ENCODE measurements at places on chromosomes 3 and 15.

DNA sequence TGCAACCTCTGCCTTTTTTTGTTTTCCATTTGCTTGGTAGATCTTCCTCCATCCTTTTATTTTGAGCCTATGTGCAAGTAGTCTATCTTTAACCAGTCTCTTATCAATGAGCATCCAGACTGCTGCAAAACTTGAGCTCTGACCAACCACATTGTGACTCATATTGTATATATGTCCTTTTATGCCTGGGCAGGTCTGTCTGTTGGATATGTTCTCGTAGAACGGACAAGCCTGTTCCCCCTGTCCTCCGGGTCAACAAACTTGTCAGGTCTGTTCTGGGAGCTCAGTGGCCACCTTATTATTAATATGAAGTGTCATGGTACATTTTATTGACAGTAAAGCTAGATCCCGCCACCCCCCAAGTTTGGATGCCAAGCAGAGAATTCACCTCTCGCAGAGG, 252.9 kb upstream of the ST8SIA2 start:
- no peak for DNase-seq

DNA sequence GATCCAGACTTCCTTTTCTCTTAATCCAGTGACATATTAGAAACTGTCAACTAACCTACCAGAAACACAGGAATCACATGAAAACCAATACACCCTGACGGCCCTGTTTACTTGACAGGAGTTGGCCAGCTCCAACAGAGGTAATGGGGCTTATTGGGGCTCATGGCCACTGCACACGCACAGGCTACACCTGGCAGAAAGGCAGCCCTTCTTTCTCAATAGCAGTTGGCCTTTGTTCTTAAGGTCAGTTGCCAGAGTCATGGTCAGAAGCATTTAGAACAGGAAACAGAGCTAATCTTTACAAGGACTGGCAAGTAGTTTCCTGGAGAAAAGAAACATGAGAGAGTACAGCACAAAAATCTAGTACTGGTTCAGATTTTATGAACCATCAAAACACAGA, 181.8 kb downstream of the MAGI1 start:
- DNase-seq = no peak

- no peak for DNase-seq
Observed at GRCh38 chr15:33154351-33155166, 40.0 kb downstream of the FMN1 start.

DNA sequence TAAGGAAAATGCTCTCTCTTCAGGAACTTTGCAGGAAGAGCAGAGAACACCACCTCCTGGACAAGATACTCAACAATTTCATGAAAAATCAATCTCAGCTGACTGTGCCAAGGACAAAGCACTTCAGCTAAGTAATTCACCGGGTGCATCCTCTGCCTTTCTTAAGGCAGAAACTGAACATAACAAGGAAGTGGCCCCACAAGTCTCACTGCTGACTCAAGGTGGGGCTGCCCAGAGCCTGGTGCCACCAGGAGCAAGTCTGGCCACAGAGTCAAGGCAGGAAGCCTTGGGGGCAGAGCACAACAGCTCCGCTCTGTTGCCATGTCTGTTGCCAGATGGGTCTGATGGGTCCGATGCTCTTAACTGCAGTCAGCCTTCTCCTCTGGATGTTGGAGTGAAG, 200.5 kb downstream of the AKAP13 start:
- peak; percentile 76 for DNase-seq

GRCh38 chr3:129035360-129036221, 25.0 kb upstream of the GP9 start:
- no peak for DNase-seq

DNA sequence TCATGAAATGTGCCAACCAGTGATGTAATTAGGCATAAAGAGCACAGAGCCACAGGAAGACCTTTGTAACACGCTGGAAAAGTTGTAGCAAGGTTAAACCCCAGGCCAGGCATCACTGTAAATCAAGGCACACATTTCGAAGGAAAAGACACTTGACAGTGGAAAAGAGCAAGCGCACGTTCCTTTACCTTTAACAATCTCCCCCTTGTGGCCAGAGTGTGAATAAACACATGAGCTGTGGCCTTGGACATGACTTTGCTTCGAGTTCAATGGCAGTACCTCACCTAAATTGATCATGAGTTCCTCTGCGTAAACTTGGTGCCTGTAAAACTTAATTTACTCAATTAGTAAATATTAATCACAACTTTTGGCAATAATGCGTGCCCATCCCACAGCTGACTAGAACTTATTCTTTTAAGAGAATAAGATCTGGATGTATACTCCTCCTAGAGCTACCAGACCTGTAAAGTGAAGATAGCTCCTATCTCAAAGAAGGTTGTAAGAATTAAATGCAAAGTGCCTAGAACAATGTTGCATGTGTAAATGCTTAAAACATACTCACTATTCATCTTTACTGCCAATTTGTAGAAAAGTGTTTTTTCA, 757.0 kb upstream of the NECTIN3 start:
- DNase-seq = peak; percentile 73

DNA sequence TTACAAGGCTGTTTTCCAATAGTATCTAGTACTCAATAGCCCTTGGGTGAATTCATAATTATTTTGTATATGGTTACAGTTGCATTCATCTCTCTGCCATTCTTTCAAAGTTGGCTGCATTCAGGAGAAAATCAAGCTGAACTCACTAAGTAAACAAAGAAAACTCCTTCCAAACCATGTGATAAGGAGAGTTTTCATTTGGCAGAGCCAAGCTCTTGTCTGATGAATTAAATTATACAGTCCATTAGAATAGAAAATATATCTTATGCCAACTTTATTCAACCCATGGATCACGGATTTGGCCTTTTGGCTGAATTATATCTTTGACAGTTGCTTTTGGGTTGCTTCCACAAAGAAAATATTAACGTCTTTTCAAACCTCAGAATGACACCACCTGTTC, 272.3 kb upstream of the ROBO1 start:
- no peak for DNase-seq

GRCh38 chr3:159866201-159866746, 122.4 kb upstream of the IL12A start:
- DNase-seq = no peak

GRCh38 chr15:55823699-55824340, 80.9 kb upstream of the PRTG start:
- DNase-seq = no peak

DNA sequence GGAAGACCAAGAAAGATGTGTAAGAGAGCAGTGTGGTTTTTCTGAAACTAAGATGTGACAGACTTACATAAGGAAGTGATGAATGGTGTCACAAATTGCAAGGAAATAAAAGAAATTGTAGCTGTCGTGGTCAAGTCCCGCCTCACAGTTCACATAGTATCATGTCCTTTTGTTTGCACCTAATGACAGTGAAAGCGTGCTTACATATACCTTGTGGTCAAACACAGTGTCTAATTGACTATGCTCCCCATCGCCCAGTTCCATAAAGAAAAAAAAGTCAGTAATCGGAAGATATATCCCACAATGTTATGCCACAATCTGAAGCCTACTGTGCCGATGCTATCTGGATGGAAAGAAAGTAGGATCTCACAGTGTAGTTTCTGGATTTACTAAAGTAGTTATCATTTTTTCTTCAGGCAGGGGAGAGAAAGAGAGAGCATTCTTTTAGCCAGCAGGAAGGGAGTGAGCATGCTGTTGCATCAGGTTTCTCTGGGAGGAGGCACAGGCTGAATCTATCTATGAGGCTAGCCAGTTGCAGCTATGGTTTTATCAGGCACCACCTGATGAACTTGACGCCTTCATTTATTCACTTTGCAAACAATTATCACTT, 9.8 kb upstream of the PLSCR1 start:
- DNase-seq = no peak

GRCh38 chr3:14265246-14265962, 86.8 kb downstream of the LSM3 start:
- no peak for DNase-seq

DNA sequence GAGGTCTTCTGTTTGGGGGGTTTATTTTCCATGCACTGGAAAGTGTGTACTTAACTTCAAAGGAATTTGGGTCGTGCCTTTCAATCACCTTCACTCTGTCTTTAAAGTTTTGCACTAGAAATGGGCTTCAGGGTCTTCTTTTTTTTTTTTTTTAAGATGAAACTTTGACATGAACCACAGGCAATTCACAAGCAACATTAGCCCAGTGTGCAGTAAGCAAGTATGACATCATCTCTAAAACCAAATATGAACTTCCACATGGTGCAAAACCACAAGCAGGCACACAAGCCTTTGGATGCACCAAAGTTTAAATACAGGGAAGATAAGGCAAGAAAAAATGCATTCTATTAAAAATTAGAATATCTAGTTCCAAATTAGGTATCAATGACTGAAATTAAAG, 381.9 kb downstream of the ERC2 start:
- DNase-seq = no peak

DNA sequence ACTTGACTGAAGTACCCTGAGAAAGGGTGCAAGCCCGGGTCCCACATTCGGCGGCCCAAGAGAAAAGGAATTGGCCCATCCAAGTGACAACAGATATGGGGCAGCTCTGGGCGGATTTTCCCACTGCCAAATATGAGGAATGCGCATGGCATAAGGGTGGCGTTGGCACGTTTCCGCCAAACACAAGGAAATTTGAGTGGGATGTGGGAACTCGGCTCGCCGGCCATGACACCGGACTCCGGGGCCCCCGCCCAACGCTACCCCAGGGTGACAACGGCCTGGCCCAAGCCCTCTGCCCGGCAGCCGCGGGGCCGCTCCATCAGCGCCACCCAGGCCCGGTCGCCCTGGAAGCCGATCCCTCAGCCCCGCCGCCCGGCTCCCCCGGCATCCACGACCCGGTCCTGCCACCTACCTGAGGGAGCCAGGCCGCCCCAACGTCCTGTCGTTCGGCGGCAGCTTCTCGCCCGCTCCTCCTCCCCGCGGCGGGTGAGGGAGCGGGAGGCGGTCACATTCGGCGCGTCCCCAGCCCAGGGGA, 449 bp downstream of the RAF1 start:
- DNase-seq = no peak

DNA sequence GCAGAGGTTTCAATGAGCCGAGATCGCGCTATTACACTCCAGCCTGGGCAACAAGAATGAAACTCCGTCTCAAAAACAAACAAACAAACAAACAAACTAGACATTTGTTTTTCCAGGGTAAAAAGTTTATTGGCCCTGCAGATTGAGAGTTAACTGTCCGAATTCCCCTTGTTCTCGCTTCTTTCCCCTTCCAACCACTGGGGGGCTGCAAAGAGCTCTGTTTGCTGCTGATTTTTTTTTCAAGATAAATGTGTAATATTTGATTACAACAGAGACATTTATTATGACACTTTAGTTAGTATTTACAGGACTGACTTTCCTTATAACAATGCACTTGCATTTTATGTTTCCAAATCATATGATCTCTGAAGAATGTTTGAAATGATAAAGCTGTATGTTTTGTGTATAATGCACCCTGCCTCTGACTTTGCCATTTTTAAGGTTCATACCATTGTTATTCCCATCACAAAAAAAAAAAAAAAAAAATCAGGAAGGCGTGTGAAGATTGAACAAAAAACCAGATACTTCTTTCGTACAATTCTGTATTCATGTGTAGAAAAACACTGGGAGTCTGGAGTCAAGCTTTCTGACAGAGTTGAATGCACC, 2.8 kb downstream of the CLSTN2 start:
- DNase-seq = no peak

GRCh38 chr3:143716731-143717130, 131.5 kb downstream of the SLC9A9 start:
- DNase-seq = no peak
